ENCODE measurements at places on chromosomes 11 and 22. TPM values are rescaled to one million over a fixed set of nuclear protein-coding genes. Genes with fewer than 3 reads are reported as not detected.

GRCh38 chr11:74842967-74843366, 94.3 kb downstream of the RNF169 start:
- no peak for DNase-seq

- no peak for DNase-seq
Measured at GRCh38 chr11:2443881-2444820, at the start of gene TRPM5. TRPM5 (minus strand) TSS chr11:2444514; CDS start chr11:2423036, 21,478 bp downstream.

GTSE1 gene
- 40.8 TPM for total RNA-seq

DNA sequence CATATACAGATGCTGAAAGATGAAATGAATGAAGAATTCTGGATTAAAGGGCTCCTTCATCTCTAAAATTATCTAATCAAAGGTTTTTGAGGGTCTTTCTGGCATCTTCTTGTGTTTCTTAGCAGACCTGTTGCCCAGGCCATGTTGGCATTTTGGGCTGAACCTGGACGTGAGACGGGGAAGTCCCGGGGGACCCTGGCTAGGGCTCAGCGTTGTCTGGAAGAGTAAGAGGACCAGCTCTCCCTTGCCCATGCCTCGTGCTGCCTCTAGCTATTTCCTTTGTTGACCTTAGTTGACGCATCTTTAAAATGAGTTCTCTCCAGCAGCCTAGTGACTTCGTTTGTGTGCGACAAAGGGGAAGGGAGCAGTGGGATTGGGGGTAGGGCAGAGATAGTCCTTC, 152.2 kb downstream of the ST3GAL4 start:
- DNase-seq = no peak

DNA sequence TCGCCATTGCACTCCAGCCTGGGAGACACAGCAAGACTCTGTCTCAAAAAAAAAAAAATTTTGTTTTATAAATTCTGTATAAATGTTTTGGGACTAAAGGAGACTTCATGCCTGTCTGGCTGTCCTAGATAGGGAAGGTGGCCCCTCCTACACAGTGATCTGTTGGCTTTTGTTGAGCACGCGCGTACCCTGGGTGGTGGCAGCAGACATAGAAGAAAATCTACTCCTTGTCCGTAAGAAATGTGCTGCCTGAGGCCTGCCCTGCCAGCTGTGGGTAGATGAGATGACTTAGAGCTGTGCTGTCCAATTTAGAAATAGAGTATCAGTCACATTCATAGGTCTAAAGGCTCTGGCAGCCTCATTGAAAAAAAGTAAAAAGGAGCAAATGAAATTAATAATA, 37.0 kb downstream of the AP2A2 start:
- no peak for DNase-seq

DNA sequence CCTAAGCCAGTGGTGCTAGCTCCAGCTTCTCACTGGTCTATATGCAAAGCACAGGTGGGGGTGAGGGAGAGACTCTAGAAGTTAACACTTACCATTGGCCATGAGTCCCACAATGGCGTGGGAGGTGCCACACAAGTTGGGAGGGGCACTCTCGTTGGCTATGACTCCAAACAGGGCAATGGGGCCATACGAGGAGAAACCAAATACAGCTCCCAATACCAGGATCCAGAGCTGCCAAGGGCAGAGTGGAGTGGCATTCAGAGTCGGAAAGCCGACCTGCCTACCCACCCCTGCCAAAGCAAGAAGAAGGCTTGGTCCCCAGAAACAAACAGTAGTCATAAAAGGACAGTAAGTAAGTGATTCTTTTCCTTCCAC, 5.6 kb downstream of the SLC37A4 start:
- DNase-seq = no peak

DNA sequence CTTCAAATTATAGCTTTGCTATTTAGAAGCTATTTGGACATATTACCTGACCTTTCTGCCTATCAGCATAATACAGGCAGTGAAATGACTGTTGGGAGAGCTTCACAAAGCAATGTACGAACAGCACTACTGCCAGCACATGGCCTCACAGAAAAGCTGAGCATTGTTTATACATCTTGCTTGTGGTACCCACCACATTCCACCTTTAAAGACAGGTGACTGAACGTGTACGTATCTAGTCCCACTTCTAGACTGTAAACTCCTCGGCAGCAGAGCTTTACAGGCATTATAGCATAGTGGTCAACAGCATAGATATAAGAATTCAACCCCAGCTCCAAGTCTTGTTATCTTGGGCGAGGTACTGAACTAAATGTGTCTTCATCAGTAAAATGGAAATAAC, 1.6 kb downstream of the JOSD1 start:
- peak; percentile 68 for DNase-seq

DNA sequence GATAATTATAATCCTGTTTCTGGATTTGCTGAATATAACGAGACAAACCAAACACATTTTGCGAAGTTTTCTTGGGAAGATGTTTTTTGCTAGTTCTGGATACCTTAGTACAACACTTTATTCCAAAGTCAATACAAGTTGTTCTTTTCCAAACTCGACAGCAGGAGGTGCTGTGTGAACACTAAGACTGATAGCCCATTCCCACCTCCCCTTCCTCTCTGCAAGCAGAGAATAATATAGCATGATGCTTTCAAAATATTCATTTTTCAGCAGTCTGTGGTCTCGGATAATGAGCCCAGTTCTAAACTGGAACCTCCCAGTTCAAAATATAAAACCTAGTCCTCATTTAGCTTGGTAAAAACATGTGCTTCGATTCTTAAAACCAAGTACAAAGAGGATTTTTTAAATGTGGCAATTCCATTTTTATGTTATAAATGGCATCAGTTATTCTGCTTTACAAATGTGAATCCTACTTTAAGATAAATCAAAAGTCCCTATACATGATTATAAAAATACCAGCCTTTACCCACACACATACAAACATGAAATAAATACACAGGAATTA, 129.1 kb downstream of the DCDC1 start:
- peak; percentile 63 for DNase-seq

OR10D3 gene
- not detected for total RNA-seq

DNA sequence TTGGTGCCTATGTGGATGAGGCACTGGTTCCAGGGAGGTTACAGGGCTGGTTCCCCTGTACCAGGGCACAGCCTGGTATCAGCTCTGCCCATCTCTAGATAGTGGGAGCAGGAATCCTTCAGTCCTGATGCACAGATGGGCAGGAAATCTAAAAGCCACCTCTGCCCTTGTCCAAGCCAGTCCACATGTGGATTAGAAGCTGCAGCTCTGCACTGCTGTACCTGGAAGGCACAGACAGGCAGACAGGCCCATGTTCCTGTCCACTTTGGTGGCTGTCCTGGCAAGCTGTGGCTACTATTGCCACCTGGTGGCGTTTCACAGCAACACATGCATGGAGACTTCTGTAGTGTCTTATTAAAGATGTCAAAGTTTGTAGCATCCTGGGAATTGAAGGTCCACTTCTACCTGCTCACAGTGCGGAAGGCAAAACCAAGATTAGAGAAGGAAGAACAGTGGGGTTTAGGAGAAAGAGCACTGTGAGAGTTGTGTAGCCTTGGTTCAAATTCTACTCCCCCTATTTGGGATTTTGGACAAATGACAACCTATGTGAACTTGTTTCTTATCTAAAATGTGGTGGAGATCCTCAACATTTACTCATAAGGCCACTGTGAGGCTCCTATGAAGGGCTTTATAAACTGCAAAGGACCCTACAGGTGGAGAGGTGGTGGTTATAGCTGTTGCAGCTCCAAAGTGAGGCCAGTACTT, 30.1 kb downstream of the NAV2 start:
- DNase-seq = peak; percentile 88

GRCh38 chr22:44496844-44497217, 1.2 kb downstream of the RTL6 start:
- DNase-seq = no peak
